ELR (cell line): ENCODE measurements at places on chromosomes 12 and 14.

DNA sequence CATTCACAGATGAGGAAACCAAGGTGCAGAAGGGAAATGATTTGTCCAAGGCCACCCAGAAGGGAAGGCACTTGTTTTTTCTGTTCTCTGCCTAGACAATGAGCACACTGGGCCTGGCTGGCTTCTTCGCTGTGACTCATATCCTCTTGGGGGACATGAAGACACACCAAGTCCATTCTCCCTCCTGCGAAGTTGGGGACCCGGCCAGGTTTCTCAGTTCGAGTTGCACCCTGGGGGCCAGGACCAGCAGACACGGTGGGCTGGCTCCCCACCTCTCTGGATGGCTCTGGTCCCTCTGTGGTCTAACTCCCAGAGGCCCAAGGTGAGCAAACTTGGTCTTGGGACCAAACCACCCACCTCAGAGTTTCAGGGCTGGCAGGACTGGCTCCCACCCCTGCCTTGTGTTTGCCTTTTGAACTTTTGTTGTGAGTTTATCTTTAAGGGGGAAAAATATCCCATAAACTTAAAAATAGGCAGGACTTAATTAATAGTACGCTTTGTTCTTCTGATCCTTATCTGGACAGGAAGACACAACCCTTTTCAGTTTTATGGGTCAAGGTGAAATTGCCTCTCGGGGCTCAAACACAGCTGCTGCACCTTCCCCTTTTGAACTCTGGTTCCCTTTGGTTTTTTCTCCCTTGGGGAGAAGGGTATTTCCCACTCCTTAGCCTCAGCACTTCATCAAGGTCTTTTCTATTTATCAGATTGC lies 9.0 kb upstream of the MLEC start:
- peak; percentile 72 for DNase-seq

DNA sequence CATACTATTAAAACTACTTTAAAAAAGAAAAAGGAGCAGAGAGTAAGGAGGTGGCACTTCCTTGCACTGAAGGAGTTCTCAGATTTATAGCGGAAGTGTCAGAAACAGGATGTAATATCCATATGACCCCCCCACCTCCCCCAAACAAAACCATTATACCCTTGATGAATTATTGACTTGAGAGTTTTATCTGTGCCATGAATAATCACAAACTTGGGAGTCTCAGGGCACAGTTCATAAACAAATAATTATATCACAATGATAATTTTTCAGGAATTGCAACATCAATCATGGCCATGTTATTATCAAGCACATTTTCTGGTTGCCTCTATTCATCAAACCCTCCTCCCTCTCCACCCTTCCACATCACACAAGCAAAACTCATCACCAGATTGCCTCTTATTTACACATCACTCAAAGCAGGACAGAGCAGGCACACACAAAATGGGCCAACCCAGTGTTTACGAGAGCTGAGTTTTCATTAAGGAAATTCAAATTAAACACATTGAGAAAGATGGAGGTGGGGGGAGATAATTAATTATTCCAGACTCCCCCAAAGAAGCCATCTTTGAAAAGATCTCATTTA lies 141.4 kb downstream of the EGLN3 start:
- no peak for DNase-seq

- DNase-seq: no peak
Measured at GRCh38 chr12:3302401-3303041, 188.5 kb upstream of the PRMT8 start.

DNA sequence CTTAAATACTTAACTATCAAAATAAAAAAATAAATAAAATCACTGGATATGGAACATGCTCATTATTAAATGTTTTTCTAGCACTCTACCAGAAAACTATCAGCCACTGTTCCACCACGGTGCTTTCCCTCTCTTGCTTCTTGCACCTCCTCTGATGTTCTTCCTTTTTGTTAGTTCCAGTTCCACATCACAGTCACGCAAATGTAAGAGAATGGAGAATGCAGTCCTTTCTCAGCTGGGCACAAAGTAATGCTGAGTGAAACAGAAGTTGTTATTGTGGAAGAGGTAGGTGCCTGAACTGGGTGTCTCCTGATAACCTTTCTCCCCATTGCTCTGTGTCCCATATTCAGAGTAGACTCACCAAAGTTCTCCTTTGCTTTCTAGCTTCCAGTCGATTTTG lies 1116.9 kb upstream of the TMEM132C start:
- no peak for DNase-seq

GRCh38 chr14:70086685-70087379 lies 101.9 kb downstream of the SLC8A3 start:
- DNase-seq: peak; percentile 58

DNA sequence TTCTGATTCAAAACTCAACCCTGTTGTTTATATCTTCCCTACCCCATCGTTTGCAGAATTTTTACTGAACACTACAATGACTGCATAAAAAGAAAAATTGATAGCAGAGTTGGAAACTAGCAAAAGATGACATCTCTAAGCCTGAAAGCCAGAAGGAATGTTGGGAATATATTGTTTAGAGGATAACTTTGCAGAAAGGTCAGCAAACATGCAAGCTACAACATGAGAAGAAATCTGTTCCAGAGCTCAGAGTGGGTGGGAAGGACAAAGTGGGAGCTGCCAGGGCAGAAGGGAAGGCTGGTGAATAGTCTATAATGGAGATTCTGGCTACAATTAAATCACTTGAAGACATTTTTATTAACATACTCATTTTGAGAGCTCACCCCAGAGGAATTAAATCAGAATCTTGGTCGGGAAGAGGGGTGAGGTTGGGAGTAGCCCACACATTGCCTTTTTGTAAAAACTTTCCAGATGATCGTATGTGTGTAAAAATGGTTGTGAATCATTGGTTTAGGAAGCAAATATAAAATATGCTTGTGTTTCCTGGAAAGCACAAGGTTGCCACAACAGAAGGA lies 574.8 kb downstream of the FLRT2 start:
- DNase-seq: no peak

- no peak for DNase-seq
Measured at GRCh38 chr14:103302966-103303365, 31.1 kb upstream of the EIF5 start.

DNA sequence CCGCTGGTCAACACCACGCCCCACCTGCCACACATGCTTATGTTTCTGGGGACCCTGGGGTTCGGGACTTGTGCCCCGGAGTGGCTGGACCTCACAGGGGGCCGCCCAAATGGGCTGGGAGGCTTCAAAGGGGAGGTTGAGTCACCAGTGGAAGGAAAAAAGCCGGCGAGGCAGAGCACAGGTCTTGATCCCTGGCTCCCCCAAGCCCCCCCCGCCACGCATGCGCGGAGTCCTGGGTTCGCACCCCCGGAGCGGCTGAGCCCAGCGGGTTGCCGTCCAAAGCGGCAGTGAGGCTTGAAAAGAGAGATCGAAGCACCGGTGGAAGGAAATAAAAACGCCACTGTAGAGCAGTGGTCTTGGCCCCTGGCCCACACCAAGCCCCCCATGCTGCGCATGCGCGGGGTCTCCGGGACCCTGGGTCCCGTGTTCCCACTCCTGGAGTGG lies 313.5 kb downstream of the ALG10 start:
- no peak for DNase-seq

DNA sequence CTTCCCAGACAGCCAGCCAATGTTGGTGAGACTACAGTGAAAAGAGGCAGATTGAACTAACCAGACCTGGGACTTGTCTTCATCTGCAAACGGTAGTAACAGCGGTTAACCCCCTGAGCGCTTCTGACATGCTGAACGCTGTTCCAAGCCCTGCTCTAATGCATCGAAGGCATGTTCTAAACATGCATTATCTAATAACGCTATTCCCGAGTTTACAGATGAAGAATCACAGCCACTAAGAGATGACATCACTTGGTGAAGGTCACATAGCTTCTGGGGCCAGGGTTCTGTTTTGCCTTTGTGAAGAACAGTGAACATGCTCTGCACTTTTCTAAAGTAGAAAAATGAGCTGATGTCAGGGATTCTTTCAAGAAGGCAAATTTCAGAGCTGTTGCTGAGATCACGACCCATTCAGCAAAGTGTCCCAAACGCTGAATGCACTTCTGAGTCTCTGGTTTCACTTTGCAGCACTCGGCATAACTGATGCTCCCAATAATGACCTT lies 56.0 kb downstream of the FOS start:
- no peak for DNase-seq

DNA sequence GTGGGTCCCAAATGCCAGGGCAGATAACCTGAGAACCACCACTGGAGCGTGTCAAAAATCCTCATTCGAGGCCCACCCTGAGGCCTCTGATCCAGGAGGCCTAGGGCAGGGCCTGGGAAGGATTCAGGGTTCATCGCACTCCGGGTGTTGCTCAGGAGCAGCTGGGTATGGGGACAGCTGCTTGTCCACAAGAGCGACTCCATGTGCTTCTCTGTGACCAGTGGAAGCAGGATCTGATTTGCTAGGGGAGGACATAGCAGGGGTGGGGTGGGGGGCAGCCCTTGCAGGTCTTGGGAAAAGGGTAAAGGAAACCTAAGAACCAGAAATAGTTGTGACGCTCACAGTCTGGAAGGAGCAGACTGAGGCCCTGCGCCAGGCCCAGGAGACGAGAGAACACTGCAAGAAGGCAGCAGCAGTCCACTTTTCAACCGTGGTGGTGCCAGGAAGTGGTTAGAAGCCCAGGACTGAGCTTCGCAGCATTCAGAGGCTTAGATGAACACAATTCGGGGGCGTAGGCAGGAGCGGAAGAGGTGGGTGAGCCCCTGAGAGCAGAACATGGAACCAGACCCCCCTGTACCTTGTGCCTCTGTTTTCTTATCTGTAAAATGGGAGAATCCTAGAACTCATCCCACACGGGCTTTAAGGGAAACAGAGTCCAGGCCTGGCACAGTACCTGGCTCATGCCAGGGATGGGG lies 33.7 kb downstream of the ITPK1 start:
- no peak for DNase-seq

DNA sequence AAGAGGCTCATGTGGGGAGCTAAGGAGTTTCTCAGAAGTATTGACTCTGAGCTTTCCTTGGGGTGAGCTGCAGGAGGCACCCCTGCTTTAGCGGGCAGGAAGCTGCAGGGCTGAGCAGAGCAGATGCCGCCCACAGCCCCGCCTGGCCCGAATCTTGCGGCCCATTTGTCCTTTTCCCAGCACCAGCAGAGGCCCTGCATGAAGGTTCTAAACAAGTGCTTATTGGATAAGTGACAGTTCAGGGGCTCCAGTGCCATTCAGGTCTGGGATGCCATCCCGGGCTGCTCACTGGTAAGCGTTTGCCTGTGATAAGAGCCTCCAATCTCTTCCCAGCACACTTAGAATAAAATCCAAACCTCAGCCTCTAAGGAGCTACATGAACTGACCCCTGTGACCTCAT lies 11.4 kb downstream of the RILPL1 start:
- no peak for DNase-seq

DNA sequence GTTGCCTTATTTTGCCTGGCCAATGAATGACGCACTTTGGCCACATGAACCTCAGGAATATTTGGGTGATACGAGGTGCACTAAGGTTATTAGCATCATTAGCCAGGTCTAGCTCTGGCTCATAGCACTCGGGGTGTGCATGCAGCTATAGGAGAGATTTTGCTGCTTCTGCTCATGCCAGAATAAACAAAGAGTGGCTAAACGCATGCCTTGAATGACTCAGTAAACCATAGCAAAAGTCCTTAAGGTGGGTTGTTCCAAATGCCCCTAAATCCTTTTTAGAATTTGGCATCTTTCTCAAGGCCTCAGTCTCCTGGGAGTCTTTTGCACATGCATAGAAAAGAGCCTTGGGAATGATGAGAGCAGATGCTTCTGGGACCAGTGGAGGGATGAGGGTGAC lies 343.7 kb upstream of the FKBP4 start:
- no peak for DNase-seq

- no peak for DNase-seq
Measured at GRCh38 chr12:8493084-8493483, 20.2 kb upstream of the CLEC4D start.
